ENCODE measurements at places on chromosomes 1 and 21. TPM values are rescaled to one million over a fixed set of nuclear protein-coding genes. Genes with fewer than 3 reads are reported as not detected.

GRCh38 chr1:48077795-48078222 lies 80.6 kb upstream of the TRABD2B start:
- H3K4me1 ChIP-seq: no peaks in the 10 kb centered on the region
- peaks cover 5% of the 10 kb centered on the region for H3K27me3 ChIP-seq
- DNase-seq: no peak
- H3K36me3 ChIP-seq: no peaks in the 10 kb centered on the region

GRCh38 chr1:40711465-40712404 lies 20.2 kb downstream of the NFYC start:
- H3K27me3 ChIP-seq: no peaks in the 10 kb centered on the region
- peaks cover 11% of the 10 kb centered on the region for H3K36me3 ChIP-seq
- H3K4me3 ChIP-seq: no peak overlapping the region

DNA sequence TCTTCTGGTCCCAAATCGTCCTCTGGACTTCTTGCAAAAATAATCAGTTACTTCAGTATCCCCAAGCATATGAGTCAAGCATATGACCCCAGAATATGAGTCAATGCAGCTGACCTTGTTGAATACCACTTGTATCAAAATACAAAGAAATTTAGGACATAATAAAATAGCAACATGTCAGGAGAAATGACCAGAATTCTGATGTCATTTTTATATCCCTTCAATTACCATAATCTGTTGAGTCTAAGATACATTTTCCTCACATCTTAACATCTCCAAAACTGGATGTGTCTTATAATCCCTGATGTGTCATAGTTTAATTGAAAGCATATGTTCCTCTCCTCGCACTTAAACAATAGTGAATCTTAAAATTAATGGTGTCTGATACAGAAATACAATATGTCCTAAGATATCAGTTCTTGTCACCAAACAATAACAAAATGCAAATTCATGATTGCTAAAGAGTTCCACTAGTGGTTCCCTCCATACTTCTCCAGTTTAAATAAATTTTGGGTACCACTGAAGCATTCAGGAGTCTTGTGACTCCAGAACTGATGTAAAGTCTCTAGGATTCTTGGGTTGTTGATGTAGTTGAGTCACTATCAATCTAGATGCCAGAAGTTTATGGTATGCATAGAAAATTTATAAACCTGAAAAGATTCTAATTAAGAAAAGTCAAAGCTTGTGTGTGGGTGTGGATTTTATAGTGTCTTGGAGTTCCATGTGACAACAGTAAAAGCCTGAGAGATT lies 41.8 kb downstream of the KIFAP3 start:
- H3K36me3 ChIP-seq: peaks cover 19% of the 10 kb centered on the region
- peaks cover 3% of the 10 kb centered on the region for H3K4me1 ChIP-seq
- no peak overlapping the region for H3K27ac ChIP-seq
- DNase-seq: no peak
- H3K27me3 ChIP-seq: no peaks in the 10 kb centered on the region
- no peak overlapping the region for H3K4me3 ChIP-seq

GRCh38 chr1:200409761-200410565 lies at the start of gene ZNF281:
Gene ZNF281 (minus strand): TSS chr1:200410036. CDS start chr1:200409705, 331 bp downstream.
- H3K27me3 ChIP-seq: no peaks in the 10 kb centered on the region
- peaks cover 48% of the 10 kb centered on the region for H3K4me1 ChIP-seq
- peak; percentile 96 for DNase-seq
- H3K36me3 ChIP-seq: peaks cover 32% of the 10 kb centered on the region
- H3K4me3 ChIP-seq: peak within 1 kb of the TSS; percentile 96

HUNK gene
- 0.10 TPM for total RNA-seq

DNA sequence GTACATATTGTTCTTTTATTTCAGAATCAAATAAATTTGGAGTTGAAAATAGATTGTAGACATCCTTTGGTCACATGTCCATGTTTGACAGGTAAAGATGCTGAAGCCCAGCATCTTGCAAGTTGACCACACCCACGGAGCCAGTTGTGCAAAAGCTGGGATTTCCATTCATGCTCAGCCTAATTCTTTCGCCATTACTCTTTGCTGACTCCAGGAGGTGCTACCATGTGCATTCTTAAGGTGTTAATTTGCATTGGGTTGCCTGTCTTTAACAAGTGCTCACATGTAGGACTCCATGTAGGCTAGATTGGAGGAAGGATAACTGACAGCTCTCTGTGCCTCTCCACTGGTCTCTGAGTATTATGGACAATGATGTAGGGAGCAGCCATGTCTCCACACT lies 660.7 kb downstream of the LMO4 start:
- no peaks in the 10 kb centered on the region for H3K4me1 ChIP-seq
- no peak overlapping the region for H3K4me3 ChIP-seq
- H3K27me3 ChIP-seq: no peaks in the 10 kb centered on the region
- no peak for DNase-seq
- no peak overlapping the region for H3K27ac ChIP-seq
- no peaks in the 10 kb centered on the region for H3K36me3 ChIP-seq

DNA sequence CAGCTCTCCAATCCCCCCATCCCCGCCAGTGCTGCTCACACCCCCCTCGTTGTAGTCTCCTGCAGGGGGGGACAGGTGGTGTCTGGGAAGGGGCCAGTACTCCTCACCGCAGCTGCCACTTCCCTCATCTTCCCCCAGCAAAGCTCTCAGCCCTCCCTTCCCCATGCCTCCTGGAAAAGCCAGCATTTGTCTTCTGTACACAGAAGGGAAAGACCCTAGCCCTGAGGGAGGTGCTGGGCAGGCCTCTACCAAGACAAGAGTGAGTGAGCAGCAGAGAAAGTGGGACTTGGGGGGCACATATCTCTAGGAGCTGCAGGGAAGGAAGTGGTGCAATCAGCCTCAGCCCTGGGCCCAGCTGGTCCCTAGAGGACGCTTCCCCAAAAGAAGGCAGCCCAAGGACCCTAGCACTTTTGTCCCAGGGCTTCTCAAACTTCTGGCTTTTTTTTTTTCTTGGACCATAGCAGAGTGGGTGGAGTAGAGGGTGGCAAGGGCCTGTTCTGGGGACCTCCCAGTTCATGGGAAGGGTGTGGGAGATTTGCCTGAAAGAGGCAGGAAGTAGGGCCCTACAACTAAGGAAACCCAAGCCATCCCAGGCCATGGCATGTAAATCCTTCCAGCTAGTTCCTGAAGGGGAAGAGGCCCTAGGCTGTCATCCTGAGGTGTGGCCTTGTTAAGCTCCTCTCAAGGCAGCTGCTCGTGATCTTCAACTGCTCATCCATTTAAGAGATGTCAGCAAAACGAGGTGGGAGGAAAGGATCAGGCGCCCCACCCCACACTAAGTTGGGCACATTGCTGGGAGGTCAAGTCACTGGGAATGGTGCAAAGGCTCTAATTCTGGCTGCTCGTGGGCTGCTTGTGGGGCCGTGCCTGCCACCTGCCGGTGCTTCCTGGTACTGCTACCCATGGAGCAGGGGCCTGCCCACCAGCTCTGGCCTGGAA lies 12.6 kb downstream of the ZC3H12A start:
- no peak overlapping the region for H3K4me3 ChIP-seq
- peak overlapping the region; percentile 48 for H3K27ac ChIP-seq
- no peaks in the 10 kb centered on the region for H3K27me3 ChIP-seq
- H3K36me3 ChIP-seq: peaks cover 11% of the 10 kb centered on the region

MAP1LC3C gene
- not detected for total RNA-seq

DNA sequence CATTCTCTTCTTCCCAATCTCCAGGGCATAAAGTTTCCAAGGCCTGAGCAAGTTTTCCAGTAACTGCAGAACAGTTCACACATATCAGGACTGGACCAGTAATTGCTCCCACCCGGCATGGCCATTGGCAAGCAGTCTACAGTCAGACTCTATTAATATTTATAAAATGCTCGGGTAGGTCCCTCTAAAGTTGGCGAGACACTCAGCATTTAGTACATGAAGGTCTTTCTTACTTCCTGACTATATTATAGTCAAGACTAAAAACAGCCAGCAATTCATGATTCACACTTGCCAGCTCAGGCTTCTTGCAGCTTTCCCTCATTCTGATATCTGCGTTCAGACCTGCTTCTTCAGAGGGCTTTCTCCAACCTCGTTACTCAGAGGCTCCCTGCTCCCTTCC lies 25.4 kb downstream of the GADD45A start:
- no peak overlapping the region for H3K4me3 ChIP-seq
- H3K4me1 ChIP-seq: no peaks in the 10 kb centered on the region
- no peaks in the 10 kb centered on the region for H3K36me3 ChIP-seq
- no peaks in the 10 kb centered on the region for H3K27me3 ChIP-seq

DNA sequence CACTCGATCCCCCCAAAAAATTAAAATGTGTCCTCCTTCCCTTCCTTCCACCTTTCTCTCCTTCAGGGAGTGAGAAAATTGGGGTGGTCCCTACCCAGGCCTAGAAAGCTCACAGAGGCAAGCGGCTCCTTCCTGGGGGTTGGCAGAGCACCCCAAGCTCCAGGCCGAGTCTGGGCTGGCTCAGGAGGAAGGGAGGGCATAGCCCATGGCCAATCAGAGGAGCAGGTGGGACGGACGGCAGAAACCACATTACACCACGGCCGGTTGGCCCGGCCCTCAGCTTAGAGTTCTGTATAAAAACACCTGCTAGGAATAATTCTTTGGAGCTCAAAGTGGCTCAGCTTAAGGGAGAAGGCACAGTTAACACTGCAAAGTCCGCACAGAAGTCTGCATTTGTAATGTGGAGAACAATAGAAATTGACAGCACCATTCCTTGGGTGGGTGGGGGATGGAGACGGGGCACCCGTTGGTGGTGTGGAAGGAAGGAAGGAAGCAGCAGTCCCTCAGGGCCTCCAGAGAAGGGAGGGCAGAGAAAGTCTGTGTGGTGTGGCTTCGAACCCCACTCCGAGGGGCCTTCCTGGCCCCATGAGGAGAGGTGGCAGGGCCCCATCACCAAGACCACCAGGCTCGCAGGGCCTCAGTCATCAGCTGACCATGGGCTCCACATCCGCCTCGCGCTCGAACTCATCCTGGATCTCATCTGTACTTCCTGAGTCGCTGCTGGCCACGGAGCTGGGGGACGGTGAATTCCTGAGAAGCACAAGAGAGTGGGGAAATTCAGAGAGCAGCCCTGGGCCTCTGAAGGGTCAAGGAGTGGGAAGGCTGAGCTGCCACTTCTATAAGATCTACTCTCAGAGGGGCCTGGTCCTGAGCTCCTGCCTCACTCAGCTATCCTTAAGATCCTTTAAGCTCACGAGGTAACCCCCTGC lies 5.8 kb upstream of the ALDH4A1 start:
- no peak overlapping the region for H3K4me3 ChIP-seq
- no peaks in the 10 kb centered on the region for H3K27me3 ChIP-seq
- peaks cover 37% of the 10 kb centered on the region for H3K36me3 ChIP-seq

PLA2G2F gene
- not detected for total RNA-seq

C1orf87 gene
- total RNA-seq: not detected

APH1A gene
- total RNA-seq: 71.2 TPM

DNA sequence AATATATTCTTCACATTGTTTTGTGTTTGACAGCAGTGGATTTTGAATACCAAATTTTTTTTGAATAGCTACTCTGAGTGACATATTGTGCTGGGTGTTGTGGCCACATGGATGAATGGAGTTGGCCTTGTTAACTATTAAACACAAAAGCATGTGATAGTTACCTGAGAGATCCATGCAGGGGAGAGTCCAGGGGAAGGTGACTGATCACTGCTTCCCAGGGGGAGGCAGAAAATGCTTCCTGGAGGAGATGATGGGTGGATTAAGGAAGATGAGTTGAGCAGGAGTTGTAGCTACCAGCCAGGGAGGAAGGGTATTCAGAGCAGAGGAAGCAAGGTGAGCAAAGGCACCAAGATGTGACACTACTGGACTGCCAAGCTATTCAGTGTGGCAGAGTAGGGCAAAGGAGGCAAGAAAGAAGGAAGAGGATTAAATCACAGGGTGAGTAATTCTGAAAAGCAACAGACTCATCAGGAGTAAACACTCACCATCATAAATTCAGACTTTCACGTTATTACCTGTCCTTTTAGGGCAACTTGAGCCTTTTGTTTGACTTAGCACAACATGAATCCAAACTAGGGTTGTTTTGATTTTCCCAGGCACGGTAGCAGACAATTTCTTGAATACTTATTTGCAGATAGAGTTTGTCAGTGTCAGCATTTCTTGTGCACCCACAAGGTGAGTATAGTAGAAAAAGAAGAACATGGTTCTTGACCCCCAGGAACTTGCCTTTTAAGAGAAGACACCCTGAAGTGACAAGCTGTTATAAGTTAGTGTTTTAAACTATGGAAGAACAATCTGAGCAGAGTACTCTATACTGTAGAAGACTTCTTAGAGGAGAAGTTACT lies 4.2 kb downstream of the CD46 start:
- H3K4me1 ChIP-seq: peaks cover 46% of the 10 kb centered on the region
- H3K4me3 ChIP-seq: no peak overlapping the region
- H3K36me3 ChIP-seq: peaks cover 37% of the 10 kb centered on the region
- no peaks in the 10 kb centered on the region for H3K27me3 ChIP-seq
- peak; percentile 17 for DNase-seq

MCOLN2 gene
- 7.4 TPM for total RNA-seq

DNA sequence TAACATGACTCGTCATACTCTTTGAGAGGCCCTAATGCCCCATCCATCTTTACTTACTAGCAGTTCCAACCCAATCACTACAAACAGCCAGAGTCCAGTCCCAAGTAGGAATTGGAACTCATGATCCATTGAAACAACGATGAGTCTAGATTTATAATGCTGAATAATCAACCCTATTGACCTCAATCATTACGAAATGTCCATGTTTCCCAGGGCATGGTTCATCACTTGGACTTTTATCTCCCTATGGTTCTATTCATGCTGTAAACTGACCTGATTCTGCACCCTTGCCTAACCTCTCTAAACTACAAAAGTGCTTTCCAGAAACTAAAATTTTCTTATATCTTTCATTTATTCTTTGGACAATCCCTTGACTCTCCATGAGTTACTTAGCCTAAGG lies 840.0 kb upstream of the B3GALT2 start:
- H3K27ac ChIP-seq: no peak overlapping the region
- H3K4me3 ChIP-seq: no peak overlapping the region
- no peak for DNase-seq
- H3K4me1 ChIP-seq: peaks cover 2% of the 10 kb centered on the region

DNA sequence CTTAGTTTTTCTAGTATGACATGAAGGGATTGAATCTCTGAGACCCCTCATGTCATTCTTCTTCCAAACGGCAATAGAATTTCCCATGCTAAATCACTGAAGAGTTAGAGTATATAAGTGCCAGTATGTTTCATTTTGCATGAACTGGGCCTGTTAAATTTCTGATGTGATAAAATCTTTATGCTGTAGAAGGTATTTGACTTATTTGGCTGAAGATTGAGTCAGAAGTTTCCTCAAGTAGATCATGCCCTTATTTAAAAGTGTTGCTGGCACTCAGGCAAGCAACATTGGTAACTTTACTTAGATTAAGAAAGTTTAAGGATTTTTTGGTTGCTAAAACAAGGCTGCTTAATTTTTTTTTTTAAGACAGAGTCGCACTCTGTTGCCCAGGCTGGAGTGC lies 13.3 kb downstream of the ATF6 start:
- no peaks in the 10 kb centered on the region for H3K27me3 ChIP-seq
- H3K27ac ChIP-seq: no peak overlapping the region
- peaks cover 19% of the 10 kb centered on the region for H3K36me3 ChIP-seq
- no peak overlapping the region for H3K4me3 ChIP-seq
- DNase-seq: no peak

SLC22A15 gene
- 0.17 TPM for total RNA-seq

- no peak overlapping the region for H3K4me3 ChIP-seq
- no peak overlapping the region for H3K27ac ChIP-seq
- DNase-seq: peak; percentile 60
- no peaks in the 10 kb centered on the region for H3K4me1 ChIP-seq
Measured at GRCh38 chr21:44428281-44428960, 26.9 kb upstream of the LRRC3 start.

GRCh38 chr1:90502194-90502593 lies 214.9 kb downstream of the BARHL2 start:
- DNase-seq: no peak
- no peak overlapping the region for H3K4me3 ChIP-seq
- H3K4me1 ChIP-seq: no peaks in the 10 kb centered on the region
- peaks cover 13% of the 10 kb centered on the region for H3K27me3 ChIP-seq
- H3K27ac ChIP-seq: no peak overlapping the region

GRCh38 chr1:99705385-99705784 lies 59.5 kb downstream of the PALMD start:
- no peak for DNase-seq
- peaks cover 2% of the 10 kb centered on the region for H3K4me1 ChIP-seq
- no peak overlapping the region for H3K27ac ChIP-seq
